ENCODE measurements at places on chromosomes 5 and 9. TPM values are rescaled to one million over a fixed set of nuclear protein-coding genes. Genes with fewer than 3 reads are reported as not detected.

Gene IL5
- not detected for polyA plus RNA-seq

Gene SPATA31C1
- polyA plus RNA-seq: not detected

Gene MAMDC2
- 1.3 TPM for polyA plus RNA-seq

Gene CTNNAL1
- 89.7 TPM for polyA plus RNA-seq

Gene LRRC14B
- polyA plus RNA-seq: not detected

Gene NFIB
- 23.1 TPM for polyA plus RNA-seq

Gene NMUR2
- polyA plus RNA-seq: not detected

Gene SHC3
- polyA plus RNA-seq: 0.01 TPM

Gene ALDH1A1
- 0.32 TPM for polyA plus RNA-seq

Gene SPINK7
- polyA plus RNA-seq: 0.87 TPM

Gene SPTAN1
- polyA plus RNA-seq: 101 TPM

Gene SLC9A3
- 0.85 TPM for polyA plus RNA-seq

Gene ADAMTS19
- polyA plus RNA-seq: 0.08 TPM

Gene C9
- polyA plus RNA-seq: 0.04 TPM

Gene PCDHGA2
- 0.37 TPM for polyA plus RNA-seq

Gene COL5A1
- 4.9 TPM for polyA plus RNA-seq

Gene UNC5A
- polyA plus RNA-seq: not detected

Gene PCDHB14
- polyA plus RNA-seq: 0.13 TPM

Gene HCN1
- not detected for polyA plus RNA-seq

Gene PCDHB16
- 0.09 TPM for polyA plus RNA-seq

Gene ARL15
- 24.7 TPM for polyA plus RNA-seq

Gene SEMA5A
- polyA plus RNA-seq: 0.27 TPM

Gene CDC25C
- polyA plus RNA-seq: 4.7 TPM

Gene GABBR2
- not detected for polyA plus RNA-seq

Gene EPB41L4A
- 4.6 TPM for polyA plus RNA-seq
